ENCODE measurements at places on chromosomes 7 and 10.
A peak's percentile ranks its signal among the peaks of the same experiment; 100 is the strongest.

DNA sequence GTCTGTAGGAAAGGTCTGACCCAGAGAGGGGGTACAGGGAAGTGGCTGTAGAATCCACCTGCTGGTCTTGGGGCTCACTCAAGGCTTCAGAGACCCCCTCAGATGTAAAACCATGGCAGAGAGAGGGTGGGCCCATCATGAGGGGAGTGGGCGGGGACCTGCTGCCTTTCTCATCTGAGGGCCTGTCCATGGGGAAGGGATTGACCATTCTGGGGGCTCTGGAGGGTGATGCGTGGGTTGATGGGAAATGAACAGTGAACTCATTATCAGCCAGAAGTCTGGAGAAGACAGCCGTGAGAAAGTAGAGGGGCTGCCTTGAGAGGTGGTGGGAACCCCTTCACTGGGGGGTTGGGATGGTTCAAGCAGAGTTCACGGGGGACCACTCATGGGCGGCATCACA lies 66.8 kb downstream of the MINDY4 start:
- DNase-seq: no peak

DNA sequence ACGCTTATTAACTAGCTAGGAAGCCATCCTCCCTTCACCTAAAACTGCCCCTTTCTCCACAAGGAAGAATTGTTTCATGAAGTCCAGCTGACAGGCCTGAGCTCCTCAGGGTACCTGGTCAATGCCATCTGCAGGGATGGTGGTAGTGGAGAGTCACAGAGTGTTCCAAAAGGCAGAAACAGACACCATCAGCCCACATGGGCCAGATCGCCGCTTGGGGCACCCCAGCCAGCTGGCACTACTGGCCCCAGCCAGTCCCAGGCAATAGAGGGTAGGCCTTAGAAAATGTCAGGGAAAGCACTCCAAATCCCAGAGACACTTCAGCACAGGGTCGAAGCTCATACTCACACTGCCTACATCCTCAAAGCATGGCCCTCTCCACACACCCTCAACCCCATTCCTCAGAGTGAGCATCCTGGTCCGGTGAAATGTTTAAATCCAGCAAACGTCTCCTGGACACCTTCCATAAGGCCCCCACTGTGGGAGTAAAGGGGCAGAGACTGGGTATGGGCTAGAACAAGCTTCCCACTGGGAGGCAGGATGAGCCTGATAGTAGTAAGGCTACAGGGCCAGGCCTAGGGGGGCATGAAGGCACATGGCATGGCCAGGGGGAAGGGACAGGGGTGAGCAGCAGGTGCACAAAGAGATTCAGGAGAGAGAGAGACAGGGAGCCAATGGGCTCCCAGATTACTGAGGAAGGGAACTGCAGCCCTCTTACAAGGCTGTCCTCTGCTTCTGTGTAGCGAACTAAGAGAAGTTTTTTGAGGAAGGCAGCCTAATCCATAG lies 1.9 kb downstream of the LRRC20 start:
- DNase-seq: no peak

- DNase-seq: peak; percentile 15
These were observed 8.9 kb downstream of the FBXL13 start for GRCh38 chr7:103065667-103066066.

DNA sequence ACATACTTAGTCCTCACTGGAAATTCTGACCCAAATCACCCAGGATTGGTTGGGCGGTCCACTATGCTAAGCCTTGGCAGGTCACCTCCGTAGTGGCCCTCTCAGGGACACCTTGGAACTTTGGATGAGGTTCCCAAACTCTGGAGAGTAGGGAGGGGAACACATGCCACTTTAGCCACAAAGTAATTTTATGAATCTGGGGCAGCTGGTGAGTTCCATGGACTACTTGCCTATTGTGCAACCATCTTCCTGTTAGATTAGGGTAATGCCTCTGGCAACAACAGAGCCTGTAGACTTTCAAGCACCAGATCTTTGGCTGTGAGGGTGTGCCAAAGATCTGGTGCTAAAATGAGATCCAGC lies 77.7 kb downstream of the ITGB8 start:
- DNase-seq: no peak

DNA sequence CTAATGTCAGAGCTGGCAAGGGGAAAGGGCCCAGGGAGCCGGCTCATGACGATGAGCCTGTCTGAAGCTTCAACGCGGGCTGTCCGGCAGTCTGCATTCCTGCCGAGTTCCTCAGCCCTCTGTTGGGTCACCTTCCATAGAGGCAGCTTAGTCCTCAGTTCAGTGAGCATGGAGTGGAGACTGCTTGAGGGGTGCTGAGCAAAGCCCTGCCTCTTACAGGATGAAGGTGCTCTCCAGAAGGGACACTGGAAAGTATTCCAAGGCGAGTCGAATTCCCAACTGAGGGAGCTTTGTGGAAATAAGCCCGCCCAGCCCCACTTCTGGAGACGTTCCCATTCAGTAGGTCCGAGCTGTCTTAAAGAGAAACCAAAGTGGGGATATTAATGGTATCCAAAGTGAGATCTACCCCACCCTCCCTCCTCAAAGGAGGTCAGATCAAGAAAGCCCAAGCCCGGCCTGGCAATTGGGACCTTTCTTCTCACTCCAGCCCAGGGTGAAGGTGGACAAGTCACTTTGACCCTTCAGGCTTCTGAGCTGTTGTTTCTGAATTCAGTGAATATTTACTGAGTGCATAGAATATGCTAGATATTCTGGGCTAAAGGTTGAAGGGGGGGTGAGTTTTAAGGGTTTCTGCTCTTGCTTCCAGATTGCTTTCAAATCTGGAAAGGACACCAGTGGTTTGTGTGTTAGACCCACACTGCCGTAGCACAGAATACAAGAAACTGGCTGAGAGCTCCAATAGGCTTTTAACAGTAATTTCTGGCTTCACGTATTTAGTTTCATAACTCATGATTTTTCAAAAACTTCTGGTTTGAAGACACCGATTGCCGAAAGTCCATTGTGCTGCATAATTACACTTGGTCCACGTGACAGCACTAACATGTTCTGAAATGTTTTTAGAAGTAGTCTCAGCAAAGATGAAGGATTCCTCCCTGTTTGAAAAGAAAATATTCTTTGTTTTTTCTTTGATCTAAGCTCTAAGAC lies 3.5 kb downstream of the EGFR start:
- no peak for DNase-seq

- no peak for DNase-seq
These were observed 6.9 kb upstream of the ZNF138 start for GRCh38 chr7:64787295-64787694.

- no peak for DNase-seq
These were observed 220.7 kb downstream of the TNS3 start for GRCh38 chr7:47361236-47361635.

- no peak for DNase-seq
These were observed 10.0 kb upstream of the STK31 start for GRCh38 chr7:23700046-23700445.

GRCh38 chr7:81173766-81174281 lies 255.0 kb upstream of the SEMA3C start:
- no peak for DNase-seq

DNA sequence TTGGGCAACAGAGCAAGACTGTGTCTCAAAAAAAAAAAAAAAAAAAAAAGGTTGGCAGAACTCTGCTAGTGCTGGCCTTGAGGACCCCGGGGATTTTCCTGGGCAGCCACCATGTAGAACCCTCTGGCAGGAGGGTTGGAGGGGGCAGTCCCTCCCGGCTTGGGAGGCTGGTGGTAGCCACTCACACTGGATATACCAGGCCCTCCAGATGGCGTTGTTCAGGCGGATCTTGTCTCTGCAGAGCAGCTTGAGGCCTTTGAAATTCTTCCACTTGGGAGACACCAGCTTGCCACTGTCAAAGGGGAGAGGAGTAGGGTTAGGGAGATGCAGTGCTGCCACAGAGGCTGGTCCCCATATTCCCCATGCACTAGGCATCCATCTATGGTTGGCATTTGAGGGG lies 8.4 kb downstream of the MLXIPL start:
- DNase-seq: no peak

GRCh38 chr7:22120391-22121053 lies 174.8 kb upstream of the CDCA7L start:
- DNase-seq: no peak

DNA sequence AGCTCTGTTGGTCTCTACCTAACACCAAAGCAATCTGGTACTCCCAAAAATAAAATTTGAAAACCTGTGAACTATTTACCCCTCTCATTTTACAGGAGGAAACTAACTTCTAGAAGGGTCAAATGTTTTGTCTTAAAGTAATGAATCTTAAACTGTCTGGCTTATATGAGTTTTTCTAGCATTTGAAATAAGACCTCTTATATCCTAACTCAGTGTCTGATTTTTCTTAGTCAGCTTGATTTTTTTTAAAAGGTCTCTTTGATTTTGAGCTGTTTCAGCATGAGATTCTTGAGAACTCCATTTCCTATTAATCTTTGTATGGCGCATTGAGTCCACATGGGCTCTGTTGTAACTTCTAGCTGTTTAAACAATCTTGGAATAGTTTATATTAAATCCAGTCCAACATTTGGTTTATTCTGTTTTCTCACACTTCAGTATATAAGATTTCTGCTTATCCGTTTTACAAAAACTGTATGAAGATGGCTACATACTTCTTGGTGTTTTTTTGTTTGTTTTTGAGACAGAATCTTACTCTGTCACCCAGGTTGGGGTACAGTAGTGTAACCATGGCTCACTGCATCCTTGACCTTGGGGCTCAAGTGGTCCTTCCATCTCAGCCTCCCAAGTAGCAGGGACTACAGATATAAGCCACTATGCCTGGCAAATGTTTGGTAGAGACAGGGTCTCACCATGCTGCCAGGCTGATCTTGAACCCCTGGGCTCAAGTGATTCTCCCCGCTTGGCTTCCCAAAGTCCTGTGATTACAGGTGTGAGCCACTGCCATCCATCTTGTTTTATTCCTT lies 91.1 kb downstream of the PPP1R9A start:
- no peak for DNase-seq

DNA sequence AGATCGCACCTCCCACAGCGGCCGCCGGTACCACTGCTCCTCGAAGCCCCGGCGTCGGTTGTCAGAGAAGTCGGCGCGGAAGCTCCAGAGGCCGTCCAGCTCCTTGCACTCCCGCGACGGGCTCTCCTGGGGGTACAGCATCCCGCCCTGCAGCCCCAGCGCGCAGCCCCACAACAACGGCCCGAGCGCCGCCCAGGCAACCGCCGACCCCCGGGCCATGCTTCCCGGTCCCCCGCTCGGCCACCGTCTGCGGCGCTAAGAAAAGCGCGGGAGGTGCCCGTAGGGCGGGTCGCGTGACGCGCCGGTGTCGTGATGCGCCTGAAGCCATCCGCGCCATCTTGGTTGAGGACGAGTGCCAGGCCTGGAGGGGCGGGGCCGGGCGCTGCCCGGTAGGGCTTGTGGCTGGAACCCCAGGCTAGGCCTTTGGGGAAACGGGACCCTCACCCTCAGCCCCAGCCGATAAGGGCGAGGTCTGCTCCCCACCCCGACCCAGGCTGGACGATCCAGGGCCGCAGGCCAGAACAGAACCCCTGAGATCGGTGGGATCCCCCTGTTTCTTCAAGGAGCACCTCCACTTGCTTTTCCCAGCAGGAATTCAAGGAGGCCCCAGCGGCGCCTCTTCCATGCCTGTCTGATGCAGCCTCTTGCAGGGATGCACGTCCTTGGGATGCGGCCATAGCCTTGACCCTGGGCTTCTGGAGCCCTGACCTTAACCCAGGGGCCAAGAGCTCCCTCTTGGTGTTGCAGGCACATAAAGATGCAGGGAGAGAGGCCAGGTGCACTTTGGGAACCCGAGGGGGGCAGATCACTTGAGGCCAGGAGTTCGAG lies at the start of gene GUSB:
TSS of gene GUSB (minus strand) at position 249 of the 828 bp plus-strand sequence. CDS start at position 219, 30 bp downstream.
- DNase-seq: peak; percentile 91

DNA sequence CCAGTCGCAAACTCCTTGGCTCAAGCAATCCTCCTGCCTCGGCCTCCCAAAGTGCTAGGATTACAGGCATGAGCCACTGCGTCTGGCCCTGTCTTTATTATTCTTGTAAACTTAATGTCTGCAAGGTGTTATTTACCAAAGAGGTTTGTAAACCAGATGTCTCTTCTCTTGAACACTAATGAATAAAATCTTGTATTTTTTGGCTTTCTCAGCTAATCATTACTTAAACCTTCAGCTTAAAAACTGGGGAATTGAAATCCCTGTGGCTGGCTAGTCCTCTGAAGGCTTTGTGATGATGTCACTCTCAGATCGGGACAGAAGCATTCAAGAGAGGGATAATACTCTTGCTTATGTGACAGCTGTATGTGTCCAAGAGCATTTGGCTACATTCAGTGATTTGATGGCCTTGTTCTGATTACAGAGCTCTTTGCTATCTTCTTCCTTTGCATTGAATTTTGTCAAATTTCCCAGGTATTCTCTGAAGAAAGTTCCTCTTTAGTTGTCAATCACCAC lies 130.3 kb downstream of the BICC1 start:
- no peak for DNase-seq

GRCh38 chr7:105521027-105521716 lies 899 bp downstream of the PUS7 start:
- peak; percentile 62 for DNase-seq

Measured in COR-L47 (cell line).